ENCODE measurements at places on chromosomes 1 and 21. TPM values are rescaled to one million over a fixed set of nuclear protein-coding genes. Genes with fewer than 3 reads are reported as not detected.

ARL8A gene
- 7.8 TPM for total RNA-seq

CRYAA gene
- not detected for total RNA-seq

PRELP gene
- 6.7 TPM for total RNA-seq

DCAF8 gene
- total RNA-seq = 148 TPM

ADGRL2 gene
- total RNA-seq = 78.5 TPM

CELA3A gene
- 3.6 TPM for total RNA-seq

FOXO6 gene
- under 0.01 TPM for total RNA-seq

A3GALT2 gene
- not detected for total RNA-seq

IGSF9 gene
- 4.9 TPM for total RNA-seq
